ENCODE measurements at places on chromosomes 1 and 21.

GRCh38 chr21:26732432-26733221, 112.6 kb downstream of the ADAMTS1 start:
- no peak for DNase-seq

GRCh38 chr1:46244656-46245371, 2.7 kb upstream of the RAD54L start:
- DNase-seq = no peak

GRCh38 chr1:228362141-228362883, 44.3 kb downstream of the TRIM11 start:
- DNase-seq = no peak

DNA sequence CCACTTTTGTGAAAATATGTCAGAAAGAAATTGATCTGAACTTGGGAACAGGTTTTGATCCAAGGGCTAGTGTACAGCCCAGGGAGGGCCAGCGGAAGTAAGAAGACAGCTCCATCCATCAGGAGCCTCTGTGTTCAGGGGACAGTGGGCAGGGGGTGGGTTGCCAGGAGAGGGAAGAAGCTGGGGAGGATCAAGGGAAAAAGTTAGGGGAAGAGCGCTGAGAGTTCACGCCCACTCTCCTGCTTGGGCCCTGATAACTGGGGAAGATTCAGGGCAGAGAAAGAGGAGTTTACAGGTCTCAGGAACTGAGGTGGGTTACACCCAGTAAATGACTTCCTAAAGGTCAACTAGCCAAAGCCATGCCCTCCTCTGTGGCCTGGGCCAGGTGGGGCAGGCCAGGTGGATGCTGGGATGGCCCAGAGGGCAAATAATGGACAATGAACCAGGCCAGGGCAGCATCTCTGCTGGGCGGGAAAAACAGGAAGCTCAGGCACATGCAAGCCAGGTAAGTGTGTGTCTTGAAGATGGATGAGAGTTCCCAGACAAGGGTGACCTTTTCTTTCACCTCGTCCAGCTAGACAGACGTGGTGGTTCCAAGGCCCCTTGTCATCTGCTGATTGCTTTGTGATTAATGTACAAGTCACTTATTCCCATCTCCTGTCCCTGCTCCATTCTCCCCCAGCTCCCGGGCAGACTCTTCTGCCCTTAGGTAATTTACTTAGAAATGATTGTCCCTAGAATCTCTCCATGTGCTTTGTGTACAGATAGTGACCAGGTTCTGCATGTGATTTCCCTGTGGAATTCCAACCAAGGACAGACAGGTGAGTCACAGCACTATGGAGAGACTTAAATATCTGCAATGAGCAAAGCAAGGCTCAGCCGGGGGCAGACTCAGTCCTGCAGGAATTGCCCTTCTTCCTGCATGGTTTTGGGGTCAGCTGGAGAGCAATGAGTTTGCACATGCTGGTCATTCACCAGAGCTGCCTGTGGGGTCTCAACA, 57.0 kb downstream of the MDM4 start:
- DNase-seq = no peak

DNA sequence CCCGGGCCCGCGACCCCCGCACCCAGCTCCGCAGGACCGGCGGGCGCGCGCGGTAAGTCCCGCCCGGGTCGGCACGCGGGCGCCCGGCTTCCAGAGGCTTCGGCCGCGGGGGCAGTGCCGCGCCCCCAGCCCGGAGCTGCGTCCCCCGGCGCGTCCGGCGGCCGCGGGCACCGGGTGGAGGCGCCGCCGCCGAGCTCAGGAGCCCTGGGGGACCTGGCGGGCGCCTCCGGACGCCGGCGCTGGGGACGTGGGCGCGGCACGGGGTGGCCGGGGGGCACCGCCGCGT, 227 bp downstream of the NBL1 start:
- no peak for DNase-seq

- no peak for DNase-seq
Observed at GRCh38 chr1:11328444-11328843, 55.4 kb downstream of the UBIAD1 start.

GRCh38 chr21:25508364-25508763, 98.9 kb downstream of the MRPL39 start:
- DNase-seq = no peak

DNA sequence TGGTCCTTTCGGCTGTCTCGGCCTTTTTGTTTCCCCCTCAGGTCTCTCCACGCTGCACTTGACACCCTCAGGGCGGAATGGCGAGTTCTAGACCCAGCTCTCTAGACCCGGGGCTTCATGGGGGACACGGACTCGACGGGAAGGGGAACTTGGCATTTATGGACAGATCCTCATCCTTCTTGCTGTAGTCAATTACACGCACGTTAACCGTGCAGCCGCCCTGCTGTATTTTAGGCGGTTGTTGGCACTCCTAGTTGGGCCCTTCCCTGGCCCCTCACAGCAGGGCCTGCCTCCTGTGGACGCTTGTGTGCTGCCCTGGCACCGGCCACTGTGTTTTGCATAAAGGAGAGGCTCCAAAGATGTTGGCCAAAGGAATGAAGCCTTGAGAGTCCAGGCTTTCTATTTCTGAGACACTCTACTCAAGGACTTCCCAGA, 558 bp upstream of the BTG3 start:
- DNase-seq = no peak

DNA sequence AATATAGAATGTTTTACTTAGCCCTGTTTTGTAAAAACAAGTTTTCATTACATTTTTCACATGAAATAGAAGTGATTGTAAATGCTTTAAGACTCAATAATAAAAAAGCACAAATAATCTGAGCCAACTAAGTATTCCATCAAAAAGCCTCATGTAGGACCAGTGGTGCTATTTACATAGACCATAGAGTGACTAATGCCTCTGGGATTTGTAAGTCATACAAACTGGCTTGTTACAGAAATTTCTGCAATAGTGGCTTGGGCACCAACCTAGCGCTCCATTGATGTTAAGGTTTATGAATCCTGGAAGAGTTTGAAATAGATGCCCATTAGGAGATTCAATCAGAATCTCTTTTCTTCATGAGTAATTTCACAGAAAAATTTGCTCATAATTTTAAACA, 31.9 kb downstream of the ZMYM1 start:
- no peak for DNase-seq
